ENCODE measurements at places on chromosomes 3 and 15.

DNA sequence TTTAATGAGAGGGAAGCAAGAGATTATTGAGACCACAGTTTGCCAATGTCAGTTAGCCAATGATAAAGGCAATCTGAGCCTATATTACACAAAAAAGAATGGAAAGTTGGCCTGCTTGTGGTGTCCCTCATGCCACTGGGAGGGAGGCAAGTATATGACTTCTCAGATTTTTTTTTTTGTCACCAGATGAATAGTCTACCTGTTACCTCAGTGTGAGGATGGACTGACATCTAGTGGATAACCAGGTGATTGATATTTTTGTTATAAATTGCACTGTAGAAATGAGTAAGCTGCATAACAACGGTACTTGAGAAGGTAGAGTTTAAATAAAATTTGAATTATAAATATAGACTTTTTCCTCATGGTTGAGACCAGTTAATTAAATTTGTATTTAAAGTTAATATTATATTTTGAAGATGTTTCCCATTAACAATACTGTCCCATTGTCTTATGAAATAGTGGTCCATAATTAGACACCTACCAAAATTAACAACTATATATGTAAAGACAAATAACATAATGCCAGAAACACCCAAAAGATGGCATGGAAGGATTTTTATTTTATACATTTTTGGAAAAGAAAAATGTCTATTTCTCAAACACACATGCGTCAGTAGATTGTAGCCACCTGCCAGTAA, 237.8 kb upstream of the GADL1 start:
- peak; percentile 3 for DNase-seq

- DNase-seq: no peak
Measured at GRCh38 chr3:128083980-128084674, 31.9 kb downstream of the SEC61A1 start.

DNA sequence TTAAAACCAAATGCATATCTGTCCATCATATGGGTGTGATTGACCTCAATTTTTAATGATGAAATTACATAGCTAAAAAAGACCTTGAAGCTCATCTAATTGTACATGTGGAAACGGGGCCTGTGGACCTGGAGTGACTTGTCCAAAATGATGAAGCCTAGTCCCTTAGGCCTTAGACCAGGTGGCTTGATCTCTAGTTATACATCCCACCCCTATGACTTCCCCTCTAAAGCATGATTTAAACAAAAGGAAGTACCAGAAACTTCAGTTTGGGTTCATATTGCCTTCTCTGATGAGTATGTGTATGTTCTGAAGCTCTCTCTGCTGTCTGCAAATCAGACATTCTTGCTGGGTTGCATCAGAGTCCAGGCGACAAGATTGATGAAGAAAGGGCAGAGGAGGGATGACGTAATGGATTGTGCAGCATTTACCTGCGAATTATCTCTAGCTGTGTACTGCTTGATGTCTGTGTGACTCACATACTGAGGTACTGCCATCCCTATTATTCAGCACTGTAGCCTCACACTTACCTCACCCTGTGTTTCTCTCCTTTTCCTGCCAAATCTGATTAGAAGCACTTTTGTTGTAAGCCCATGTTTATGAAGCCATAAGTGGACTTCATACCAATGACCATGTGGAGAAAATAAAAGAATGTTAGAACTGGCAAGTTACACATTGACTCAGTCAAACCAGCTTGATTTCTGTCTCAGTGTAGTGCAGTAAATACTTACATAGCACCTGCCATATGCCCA, 111.5 kb downstream of the FILIP1L start:
- no peak for DNase-seq

- no peak for DNase-seq
Measured at GRCh38 chr3:192170031-192170430, 557.3 kb downstream of the FGF12 start.

DNA sequence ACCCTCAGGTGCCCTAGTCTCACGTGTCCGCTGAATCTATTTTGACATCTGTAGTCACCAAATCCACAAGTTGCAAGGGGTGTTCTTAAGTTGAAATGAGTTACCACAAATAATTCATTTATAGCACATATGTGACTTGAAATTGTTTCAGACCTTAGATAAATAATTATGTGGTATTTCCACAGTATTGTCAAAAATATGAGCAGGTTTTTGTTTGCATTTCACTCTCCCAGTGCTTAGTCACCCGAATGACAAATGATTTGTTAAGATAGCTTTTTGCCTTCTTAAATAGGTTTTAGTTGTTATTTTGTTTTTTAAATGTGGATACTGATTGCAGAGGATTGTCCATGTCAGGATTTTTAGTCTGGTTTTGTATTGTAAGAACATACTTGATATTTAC, 2.6 kb downstream of the MFSD1 start:
- DNase-seq: no peak

DNA sequence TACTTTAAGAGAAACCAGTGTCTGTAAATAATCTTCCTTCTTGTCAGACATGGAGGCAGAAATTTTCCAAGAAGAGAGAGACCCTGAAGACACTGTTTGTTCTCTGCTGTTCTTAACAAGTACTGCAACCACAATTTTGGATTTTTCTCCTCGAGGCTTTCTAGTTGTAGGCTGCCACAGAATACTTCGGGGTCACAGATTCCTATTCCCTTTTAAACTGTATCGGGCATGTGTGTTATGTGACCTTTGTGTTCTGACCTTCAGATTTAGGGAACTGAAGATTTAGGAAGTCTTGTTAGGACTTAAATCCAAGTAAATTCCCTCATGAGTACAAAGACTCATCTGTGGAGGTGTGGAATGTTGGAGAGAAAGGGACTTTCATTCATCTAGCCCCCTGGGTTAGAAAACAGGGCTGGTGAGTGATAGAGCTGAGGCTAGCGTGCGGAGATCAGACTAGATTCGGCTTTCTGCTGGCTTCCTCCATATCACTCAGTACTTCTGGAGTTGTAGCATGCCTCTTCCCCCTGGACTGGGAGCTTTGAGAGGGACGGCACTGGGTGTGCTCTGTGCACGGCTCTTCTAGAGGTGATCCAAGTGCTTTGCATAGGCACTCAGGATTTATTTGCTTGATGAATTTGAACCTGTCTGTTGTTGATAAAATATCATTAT, 237.0 kb downstream of the LPP start:
- DNase-seq: no peak

DNA sequence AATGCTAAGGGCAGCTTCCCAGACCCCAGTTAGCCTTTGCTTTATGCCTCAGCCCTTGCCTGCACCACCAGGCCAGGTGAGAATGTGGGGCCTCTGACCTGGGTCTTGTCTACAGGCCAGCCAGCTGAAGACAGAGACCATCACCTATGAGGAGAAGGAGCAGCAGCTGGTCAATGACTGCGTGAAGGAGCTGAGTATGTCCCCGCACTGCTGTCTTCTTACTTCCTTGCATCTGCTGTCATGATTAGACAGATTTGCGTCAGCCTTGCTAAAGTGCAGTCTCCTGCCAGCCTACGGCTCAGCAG, 74.6 kb downstream of the CCK start:
- no peak for DNase-seq

GRCh38 chr15:71627604-71628003, 182.8 kb upstream of the NR2E3 start:
- DNase-seq: no peak

DNA sequence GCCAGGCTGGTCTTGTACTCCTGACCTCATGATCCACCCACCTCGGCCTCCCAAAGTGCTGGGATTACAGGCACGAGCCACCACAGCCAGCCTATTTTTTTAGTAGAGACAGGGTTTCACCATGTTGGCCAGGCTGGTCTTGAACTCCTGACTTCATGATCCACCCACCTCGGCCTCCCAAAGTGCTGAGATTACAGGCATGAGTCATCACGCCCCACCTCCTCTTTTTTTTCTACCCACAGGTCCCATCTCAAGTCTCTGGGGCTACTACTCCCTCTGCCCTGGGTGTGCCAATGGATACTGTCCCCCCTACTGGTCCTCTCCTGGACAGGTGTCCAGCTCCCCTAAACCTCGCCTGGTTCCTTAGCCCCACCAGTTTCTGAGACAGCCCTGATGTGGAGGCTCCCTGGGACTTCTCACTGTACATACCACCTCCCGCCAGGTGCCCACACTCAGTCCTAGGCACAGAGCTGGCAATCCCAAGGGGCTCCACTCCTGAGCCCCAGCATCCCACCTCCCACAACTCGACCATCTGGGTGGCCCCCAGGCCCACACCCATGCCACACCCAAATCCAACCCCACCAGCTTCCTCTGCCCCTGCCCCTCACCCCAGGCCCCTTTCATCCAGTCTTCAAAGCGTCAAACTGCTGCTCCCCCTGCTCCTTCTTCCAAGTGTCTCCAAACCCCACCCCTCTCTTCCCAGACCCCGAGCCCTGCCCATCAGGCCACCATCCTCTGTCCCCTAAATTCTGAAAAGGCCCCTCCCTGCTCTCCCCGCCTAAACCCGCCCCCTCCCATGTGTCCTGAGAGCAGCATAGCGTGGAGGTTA, 13.1 kb upstream of the CYP11A1 start:
- DNase-seq: no peak

DNA sequence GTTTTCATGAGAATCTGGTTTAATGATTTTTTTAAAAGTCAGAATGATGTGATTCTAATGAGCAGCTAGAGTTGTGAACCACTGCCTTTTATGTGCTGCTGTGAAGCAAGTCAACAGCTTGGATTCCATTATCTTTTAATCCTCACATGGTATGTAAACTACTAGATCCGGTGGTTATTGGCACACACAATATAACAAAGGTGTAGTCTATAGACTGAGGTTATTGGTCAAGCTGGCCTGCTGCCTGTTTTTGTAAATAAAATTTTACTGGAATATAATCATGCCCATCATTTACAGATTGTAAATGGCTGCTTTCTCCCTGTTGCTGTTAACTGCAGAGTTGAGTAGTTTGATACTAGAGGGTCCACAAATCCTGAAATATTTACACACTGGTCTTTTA, 103.1 kb downstream of the OTOL1 start:
- no peak for DNase-seq

All from stimulated activated CD4-positive, alpha-beta T cell treated with anti-CD3 and anti-CD28 coated beads, Interleukin-4, amount 100 ng/mL, for 24 hours (primary cell).